GM23338 (cell line): ENCODE measurements at places on chromosomes 16 and 17. TPM values are rescaled to one million over a fixed set of nuclear protein-coding genes. Genes with fewer than 3 reads are reported as not detected.

RHBDL3 gene
- 2.0 and 2.3 TPM in 2 replicates for polyA plus RNA-seq

SHPK gene
- polyA plus RNA-seq = 11.3 and 11.5 TPM in 2 replicates

GRCh38 chr16:2339521-2340484 is 725 bp downstream of the ABCA3 start:
- peak; percentile 66 for DNase-seq

CFAP97D1 gene
- polyA plus RNA-seq = 0.10 TPM in 1 of 2 replicates, not detected in the other
